ENCODE measurements at places on chromosomes 16 and 17. TPM values are rescaled to one million over a fixed set of nuclear protein-coding genes. Genes with fewer than 3 reads are reported as not detected.

GAST gene
- not detected for total RNA-seq

GLIS2 gene
- under 0.01 TPM for total RNA-seq

DNA sequence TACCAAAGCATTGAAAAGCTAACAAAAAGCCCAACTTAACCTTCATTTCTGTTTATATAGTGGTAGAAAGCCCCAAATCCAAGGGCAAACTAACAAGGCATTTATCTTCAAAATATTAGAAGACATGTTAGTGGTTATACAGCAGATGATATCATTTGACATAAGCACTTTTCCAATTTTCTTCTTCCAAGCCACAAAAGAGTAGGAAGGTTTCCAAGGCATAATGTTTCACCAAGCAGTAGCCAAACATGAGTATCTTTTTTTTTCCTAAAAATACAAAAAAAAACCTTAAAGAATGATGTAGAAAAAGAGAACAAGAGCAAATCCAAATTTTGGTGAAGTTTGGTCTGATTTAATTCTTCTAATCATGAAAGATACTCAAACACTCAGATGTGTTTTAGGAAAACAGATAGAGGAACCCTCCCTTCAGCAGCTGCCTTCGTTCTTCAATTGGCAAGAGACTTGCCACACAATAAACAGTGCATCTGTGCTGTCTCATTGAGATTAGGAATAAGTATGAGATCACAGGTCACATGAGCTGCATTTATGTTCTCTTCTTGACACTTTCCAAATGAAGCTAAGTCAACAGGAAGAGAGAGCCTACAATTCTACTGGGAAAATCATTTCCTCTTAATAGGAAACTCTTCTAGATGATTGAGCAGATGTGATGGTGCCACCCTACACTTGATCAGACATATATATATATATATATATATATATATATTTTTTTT lies 106.7 kb downstream of the TTC19 start:
- no peak for DNase-seq

GRCh38 chr16:4323845-4324488 lies 8.1 kb downstream of the GLIS2 start:
- no peak for DNase-seq

DNA sequence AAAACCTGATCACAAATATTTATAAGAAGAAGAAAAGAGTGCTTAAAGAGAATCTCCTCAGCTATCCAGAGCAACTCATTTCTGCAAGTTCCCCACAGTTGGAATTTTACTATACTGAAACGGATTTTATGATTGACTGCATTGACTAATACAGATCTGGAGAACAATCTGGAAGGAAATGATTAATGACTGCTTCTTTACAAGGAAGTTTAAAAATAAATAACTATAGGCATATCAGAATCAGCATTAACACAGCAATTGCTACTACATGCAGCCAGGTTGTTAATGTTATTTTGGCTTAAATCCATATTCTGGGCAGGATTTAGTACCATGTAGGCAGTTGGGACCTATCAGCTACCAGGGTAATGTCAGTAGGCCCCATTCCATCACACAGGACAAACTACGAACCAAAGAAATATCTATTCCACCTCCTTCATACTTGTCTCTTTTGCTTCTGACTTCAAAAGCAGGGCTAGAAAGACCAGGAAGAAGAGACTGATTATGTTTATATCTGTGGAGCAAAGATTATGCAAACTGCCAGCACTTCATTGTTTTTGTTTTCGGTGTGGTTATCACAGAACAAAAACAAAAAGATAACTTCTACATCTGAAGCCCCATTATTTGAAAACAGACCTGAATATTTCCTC lies 3.9 kb downstream of the SKAP1 start:
- no peak for DNase-seq

- no peak for DNase-seq
Measured at GRCh38 chr17:15247891-15248529, 17.1 kb downstream of the PMP22 start.

DNA sequence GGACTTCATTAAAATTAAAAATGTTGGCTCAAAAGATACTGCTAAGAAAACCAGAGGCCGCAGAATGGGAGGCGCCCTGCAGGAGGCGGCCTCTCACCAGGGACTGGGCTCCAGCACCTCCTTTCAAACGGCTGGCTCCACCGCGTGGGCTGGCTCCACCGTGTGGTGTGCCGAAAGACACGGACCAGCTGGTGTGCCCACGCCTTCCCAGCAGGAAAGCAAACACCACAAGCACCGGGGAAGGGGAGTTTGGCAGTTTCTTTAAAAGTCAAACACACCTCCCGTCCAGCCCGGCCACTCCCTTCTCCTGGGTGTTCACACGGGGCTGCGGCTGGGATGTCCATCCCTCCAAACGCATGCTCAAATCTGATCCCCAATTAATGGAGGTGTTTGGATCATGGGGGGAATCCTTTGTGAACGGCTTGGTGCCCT lies 13.9 kb downstream of the HAGH start:
- no peak for DNase-seq

DNA sequence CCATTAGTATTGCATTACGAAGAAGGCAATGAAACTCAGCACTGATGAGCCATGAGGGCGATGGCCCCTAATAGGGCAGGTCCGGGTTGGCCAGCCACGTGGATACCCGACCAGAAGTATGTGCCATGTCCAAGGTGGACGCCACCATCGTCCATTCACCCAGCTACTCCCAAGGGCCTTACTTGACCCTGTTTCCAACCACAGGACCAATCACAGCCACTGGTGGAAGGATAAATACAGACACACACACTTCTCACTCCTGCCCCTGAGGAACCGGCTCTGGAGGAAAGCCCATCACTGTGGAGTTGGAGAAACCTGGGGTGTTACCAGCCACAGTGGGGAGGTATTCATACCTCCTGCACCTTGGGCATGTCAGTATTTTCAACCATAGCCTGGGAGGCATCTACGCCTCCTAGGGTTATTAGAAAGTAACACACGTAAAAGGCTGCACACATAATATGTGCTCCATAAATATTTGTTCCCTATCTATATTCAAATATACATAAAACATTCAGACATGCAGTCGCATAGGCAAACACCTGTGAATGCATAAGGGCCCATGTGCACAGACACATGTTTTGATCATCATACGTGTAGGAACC lies 5.4 kb upstream of the ITGA3 start:
- no peak for DNase-seq

DNA sequence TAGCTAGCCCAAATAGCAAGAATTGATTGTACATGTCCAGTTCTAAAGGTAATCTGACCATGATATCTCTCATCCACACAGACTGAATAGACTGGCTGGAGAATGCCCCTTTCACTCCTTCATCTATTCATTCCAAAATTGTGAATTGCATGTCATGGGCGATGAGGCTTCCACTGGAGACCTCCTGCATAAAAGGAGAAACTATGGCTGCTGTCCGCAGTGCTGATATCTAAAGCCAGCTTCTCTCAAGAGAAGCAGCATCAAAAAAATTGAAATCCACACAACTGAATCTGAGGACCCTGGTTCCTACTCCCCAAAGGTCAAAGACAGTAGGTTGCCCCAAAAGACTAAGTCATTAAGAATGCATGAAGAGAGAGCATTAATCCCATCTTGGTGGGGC lies 7.9 kb upstream of the SCNN1G start:
- no peak for DNase-seq

All from hematopoietic multipotent progenitor cell (in vitro differentiated cells).